Cardiac fibroblast (primary cell): ENCODE measurements at places on chromosomes 11 and 22.
A peak's percentile ranks its signal among the peaks of the same experiment; 100 is the strongest.

GRCh38 chr11:21631991-21632390 lies 560.9 kb upstream of the ANO5 start:
- no peak for DNase-seq

DNA sequence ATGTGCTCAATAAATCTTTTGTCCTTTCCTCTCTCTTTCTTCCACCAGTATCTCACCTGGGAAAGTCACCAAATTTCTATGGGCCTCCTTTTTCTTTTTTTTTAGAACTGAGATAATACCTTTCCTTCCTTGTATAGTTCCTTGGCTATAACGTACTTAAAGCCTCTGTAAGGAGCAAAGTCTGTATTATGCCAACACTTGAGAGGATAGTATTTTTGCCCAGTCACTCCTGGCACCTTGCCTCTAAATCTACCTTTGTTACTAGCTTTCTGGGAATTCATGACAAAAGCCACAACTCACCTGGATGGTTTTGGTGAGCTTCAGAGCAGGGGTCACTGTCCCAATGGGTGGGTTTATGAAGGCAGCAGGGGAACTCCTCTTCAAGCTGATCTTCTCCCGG lies 12.2 kb downstream of the POLDIP3 start:
- no peak for DNase-seq

DNA sequence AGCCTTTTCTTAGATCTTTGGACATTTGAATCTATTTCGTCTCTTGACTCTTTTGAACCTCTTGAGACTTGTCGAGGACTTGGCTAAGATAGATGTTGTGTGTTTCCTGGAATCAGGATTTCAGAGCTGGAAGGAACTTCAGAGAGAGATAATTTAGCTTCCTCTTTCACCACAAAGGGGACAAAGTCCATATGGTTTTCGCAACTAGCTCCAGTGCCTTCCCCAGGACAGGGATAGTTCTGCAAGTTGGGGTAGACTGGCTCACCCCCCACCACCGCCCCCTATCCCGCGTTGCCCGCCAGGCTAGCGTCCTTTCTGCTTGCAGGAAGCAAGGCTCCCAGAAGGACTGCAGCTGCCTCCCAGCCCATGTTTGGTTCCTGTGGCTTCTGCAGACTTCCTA lies 75.7 kb upstream of the MYO18B start:
- DNase-seq, result peak; percentile 76

- DNase-seq, result no peak
Observed at GRCh38 chr11:36736103-36736502, 138.1 kb upstream of the RAG2 start.

- no peak for DNase-seq
Observed at GRCh38 chr11:126548581-126549550, 193.4 kb downstream of the ST3GAL4 start.

GRCh38 chr22:30371981-30372380 lies 15.2 kb downstream of the CCDC157 start:
- DNase-seq, result no peak

GRCh38 chr11:73359930-73360742 lies 16.1 kb upstream of the RELT start:
- DNase-seq, result peak; percentile 47

GRCh38 chr11:1041149-1041467 lies 4.6 kb upstream of the MUC6 start:
- no peak for DNase-seq

DNA sequence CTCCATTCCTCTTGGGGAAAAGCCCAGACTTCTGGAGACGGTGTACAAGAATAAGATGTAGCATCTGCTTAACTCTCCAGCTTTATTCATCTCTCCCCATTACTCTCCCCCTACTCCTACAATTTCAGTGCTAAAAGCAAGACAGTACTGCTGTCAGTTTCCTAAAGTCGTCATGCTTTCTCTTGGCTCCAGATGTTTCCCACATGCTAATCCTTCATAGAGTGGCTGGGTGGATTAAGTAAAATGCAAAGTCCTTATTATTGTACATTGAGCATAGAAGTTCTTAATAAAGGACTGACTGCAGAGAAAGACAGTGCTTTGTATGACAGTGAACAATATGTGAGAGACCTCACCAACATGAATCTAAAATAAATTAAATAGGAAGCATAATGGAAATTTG lies 142.2 kb upstream of the UBASH3B start:
- no peak for DNase-seq

GRCh38 chr11:77636731-77637344 lies 756 bp downstream of the CLNS1A start:
- peak; percentile 11 for DNase-seq

DNA sequence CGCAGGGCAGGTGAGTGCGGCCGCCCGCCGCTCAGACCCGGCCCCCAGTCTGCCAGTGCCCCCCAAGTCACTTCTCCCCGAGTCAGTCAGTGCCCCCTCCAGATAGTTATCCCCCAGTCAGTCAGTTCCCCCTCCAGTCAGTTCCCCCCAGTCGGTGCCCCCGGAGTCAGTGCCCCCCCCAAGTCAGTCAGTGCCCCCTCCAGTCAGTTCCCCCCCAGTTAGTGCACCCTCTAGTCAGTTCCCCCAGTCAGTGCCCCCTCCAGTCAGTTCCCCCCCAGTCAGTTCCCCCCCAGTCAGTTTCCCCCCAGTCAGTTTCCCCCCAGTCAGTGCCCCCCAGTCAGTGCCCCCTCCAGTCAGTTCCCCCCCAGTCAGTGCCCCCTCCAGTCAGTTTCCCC lies 411 bp downstream of the PPP6R2 start:
- no peak for DNase-seq

GRCh38 chr11:20064961-20065405 lies 95.3 kb downstream of the DBX1 start:
- DNase-seq, result no peak

DNA sequence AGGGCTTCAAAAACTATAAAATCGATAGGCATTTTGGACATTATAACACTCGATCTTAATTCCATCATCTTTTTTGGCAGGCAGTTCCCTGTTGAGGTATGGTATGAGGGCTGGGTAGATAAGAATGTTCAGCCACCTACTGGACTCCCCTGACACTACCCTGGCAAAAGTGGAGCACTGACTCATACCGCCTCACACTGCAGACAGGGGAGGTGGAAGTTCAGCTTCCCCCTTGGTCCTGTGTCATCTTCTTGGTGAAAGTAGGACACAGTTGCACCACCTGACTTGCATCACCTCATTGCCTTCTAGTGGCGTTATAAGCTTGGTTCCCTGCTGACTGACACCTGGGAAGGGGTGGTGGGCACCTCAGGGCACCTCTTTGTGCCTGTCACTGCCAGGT lies 30.4 kb downstream of the PAAF1 start:
- peak; percentile 21 for DNase-seq

- no peak for DNase-seq
Observed at GRCh38 chr11:115144014-115144413, 360.2 kb downstream of the CADM1 start.

DNA sequence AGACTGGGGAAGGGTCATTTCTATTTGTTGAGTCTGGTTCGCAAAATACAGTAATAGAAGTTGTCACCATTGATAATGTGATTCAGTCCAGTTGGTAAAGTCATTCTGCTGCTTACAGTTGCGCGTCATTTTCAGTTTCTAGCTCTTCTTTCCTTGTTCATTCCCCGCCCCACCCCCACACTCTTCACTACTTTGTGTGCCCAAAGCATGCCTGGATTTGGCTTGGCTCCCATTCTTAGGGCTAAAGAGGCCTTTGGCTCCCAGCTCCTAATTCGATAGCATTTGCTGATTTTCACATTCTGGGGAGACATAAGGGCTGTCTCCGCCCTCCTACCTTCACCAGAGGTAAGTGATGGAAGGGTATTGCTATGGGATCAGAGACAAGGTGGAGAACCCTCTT lies 43.0 kb downstream of the CECR2 start:
- DNase-seq, result no peak

DNA sequence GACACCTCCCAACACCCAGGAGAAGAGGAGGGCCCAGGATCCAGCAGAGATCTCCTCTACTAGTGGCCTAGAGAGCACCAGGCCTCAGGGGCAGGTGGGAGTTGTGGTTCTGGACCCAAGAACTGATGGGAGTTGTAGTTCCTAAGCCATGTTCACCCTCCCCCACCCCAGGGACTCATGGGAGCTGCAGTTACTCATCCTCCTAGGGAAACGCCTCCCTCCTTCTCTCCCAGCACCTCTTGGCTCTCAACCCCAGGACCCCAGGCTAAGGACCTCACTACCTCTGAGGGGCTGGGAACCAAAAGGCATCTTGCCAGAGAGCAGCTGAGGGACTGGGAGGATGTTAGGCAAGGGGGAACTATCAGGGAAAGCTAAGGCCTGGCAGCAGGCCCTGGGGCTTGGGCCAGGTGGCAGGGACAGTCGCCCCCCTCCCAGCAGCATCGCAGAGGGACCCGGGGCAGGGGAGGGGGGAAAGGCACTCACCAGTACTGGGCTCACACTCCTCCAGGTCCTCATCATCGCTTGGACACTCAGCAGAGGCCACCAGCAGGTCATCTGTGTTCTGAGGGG lies 28.9 kb downstream of the SLC22A12 start:
- DNase-seq, result peak; percentile 63

GRCh38 chr11:77301510-77301909 lies at the start of gene GDPD4:
GDPD4 (minus strand) TSS chr11:77301686; CDS start chr11:77285137, 16,549 bp downstream.
- DNase-seq, result no peak

DNA sequence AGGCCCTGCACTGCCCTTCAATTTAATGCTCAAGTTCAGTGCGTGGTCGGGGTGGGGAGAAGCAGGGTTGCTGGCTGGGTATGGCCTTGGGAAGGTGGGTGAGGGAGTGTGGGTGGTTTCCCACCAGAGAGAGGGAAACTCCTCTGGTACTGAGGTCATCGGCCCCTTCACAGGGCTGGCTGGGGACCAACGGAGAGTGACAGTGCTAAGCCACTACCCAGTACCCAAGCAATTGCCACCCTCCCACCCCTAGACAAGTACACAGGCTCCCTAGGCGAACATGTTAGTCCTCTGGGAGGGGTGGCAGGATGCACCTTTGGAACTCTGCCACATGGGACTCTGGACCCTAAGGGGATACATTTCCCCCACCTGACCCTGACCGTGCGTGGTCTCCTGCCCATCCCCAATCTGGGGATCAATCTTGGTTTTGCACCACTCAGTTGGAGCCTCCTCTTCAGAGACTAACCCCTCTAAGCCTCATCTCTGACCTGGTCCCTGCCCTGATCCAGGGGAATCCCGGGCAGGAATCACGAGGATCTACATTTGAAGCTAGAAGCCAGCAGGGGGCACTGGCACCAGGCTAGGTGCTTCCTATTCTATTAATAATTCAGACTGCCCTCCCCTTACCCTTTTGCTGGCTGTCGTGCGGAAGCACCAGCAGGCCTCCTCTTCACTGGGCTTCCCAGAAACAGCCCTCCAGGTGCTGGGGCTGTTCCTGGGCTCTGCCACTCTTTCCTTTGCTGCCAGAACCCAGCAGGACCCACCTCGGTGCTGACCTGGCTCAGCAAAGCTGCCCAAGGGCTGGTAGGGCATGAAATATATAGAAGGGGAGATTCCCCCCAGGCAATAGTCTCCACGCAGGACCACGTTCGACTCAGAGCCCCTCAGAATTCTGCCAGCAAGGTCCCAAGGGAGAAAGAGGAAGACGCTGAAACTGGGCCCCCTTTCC lies 377.7 kb downstream of the TENM4 start:
- DNase-seq, result peak; percentile 37

- DNase-seq, result no peak
Observed at GRCh38 chr11:128642571-128642970, 51.3 kb upstream of the FLI1 start.

DNA sequence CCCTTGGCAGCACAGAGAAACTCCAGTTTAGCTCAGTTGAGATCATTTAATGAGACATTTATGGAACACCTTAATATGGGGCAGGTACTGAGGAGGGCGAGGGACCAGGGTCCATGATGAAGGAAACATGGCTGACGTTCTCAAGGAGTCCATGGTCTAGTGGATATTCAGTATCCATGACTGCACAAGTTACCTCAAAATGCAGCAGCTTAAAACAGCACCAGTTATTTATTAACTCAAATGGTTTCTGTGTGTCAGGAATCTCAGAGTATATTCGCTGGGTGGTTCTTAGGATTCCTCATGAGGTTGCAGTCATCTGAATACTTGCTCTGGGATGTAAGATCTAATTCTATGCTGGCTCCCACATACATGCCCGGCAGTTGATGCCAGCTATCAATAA lies 346.8 kb downstream of the LARGE1 start:
- no peak for DNase-seq

GRCh38 chr22:27267145-27267544 lies 534.4 kb downstream of the MN1 start:
- no peak for DNase-seq

- peak; percentile 56 for DNase-seq
Observed at GRCh38 chr11:120180551-120181232, 30.1 kb upstream of the OAF start.

DNA sequence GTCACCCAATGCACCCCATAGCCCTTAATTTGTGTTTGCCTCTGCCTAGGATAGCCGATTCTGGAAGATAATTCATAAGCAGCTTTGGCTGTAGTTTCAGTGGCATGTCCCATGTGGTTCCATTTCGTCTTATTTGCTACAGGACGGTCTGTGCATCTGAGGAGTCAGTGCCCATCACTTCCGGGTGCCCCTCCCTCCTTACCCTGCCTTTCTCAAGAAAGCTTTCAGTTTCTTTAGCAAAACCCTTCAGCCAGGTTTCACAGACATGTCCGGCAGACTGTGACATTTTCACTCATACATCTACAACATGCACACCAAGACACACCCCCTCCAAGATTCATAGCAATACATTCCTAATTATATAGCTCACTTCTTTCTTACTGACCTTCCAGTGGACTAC lies 14.3 kb downstream of the TP53AIP1 start:
- no peak for DNase-seq

GRCh38 chr11:66493130-66493529 lies 12.9 kb downstream of the DPP3 start:
- no peak for DNase-seq

GRCh38 chr11:83249972-83250593 lies 36.1 kb downstream of the CCDC90B start:
- peak; percentile 75 for DNase-seq

DNA sequence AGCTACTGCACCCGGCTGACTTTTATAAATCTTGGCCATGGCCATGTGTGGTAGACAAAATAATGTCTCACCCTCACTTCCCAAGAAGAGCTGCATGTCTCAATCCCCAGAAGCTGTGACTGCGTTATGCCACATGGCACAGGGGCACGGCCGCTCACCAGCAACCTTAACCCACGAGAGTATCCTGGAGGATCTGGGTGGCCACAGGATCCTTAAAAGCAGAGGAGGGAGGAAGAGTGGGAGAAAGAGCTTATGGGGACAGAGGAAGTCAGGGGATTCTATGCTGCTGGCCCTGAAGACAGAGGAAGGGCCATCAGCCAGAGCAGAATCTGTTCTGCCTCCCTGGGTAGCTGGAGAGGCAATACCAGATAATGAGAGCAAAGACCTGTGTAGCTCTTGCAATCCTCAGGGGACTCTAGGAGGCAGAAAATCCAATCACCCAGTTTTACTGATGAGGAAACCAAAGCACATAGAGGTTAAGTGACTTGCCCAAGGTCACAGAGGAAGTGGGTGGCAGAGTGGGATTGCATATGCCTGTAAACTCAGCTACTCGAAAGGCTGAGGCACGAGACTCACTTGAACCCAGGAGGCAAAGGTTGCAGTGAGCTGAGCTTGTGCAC lies 55.3 kb downstream of the CELSR1 start:
- DNase-seq, result no peak
